ENCODE measurements at places on chromosomes 2 and 18.

DNA sequence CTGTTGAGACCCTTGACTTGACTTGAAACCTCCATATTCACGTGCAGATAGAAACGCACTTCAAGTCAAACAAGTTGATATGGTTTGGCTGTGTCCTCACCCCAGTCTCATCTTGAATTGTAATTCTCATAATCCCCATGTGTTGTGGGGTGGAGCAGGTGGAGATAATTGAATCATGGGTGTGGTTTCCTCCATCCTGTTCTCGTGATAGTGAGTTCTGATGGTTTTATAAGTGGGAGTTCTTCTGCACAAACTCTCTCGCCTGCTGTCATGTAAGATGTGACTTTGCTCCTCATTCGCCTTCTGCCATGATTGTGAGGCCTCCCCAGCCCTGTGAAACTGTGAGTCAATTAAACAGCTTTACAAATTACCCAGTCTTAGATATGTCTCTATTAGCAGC, 21.4 kb downstream of the SLC3A1 start:
- DNase-seq, result no peak

DNA sequence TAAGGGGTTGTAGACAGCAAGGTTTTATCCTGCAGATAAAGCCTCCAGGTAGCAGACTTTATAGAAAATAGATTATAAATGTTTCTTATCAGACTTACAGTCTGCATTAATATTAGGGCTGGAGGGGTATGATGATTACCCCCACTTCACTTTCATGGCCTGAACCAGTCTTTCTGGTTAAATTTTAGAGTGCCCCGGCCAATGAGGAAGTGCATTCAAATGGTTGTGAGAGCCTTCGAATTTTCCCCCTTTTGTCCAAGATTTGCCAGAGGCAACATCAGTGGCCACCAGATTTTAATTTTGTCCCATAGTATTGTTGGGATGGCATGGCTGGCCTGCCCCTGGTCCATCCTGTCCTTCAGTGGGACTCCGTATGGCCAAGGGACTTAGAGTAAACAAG, 31.6 kb downstream of the COMMD1 start:
- no peak for DNase-seq

GRCh38 chr2:86577817-86578456, 14.7 kb upstream of the CHMP3 start:
- no peak for DNase-seq

GRCh38 chr18:74935434-74935833, 273.5 kb downstream of the PTGR3 start:
- DNase-seq, result no peak

Measured in stimulated activated CD8-positive, alpha-beta memory T cell treated with anti-CD3 and anti-CD28 coated beads, Interleukin-15, amount 100 ng/mL, for 48 hours (primary cell).